ENCODE measurements at places on chromosomes 2 and 18.

GRCh38 chr18:24195296-24196053 lies 56.6 kb downstream of the CABYR start:
- no peak for DNase-seq

GRCh38 chr2:111977240-111977639 lies 77.8 kb upstream of the TMEM87B start:
- DNase-seq = no peak

DNA sequence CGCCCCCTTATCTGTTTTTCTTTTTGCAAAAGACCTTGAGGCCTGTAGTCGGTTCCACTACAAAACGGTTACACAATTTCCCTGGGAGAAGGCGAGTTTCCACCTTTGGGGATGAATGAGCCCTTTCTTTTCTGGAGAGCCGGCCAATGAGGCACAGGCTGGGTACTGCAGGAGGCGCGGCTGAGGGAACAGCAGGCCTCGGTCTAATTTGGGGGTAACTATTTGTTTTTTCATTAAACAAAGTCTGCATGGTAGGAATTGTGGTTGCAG lies 129.2 kb downstream of the MYCN start:
- no peak for DNase-seq

DNA sequence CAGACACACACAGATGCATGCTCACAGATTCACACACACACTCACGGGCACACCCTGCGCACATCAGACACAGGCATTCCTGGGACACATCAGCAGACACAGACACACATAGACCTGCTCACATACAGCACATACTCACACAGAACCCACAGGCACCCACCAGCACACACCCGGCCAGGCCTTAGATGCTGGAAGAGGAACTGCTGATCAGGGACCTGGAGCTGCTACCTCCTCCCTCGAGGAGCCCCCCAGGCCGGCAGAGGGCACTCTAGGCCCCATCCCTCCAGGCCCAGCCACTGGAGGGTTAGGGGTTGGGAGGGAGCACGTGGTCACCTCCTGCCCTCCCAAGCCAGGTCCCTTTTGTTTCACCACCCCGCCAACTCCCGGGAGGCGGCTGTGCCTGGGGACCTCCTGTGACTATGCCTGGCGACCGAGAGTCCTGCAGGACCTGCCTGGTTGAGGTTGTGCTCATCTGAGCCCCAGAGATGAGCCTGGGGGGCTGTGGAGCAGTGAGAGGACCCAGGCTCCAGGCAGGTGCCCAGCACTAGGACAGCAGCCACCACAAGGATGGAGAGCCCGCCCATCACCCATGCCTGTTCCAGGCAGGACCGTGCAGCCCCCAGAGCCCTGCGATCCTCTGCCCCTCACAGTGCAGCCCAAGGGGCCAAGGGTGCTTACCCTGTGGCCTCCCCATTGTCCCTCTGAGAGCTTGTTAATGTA lies 21.0 kb upstream of the PTMA start:
- DNase-seq = peak; percentile 48

DNA sequence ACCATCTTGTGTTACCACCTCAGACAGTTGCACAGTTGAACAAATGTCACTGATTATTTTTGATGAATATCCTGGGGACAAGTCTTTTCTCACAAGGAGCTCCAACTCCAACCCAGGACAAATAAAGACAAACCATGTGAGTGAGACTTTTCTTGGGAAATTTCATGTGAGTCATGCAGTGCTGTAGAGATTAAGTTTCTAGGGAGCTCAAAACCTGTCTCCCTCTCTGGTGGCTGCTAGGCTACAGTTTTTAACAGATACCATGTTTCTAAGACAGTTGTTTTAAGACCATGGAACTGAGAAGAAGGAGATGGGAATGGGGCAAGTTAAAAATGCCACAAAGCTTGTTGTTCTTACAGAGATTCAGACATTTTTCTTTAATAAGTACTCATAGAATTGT lies 255.5 kb downstream of the RIT2 start:
- DNase-seq = no peak

- no peak for DNase-seq
Measured at GRCh38 chr18:48827291-48828193, 123.2 kb downstream of the SMAD7 start.
